ENCODE measurements at places on chromosomes 5 and 9.

- DNase-seq = no peak
These were observed 6.3 kb downstream of the ANXA6 start for GRCh38 chr5:151151263-151151660.

DNA sequence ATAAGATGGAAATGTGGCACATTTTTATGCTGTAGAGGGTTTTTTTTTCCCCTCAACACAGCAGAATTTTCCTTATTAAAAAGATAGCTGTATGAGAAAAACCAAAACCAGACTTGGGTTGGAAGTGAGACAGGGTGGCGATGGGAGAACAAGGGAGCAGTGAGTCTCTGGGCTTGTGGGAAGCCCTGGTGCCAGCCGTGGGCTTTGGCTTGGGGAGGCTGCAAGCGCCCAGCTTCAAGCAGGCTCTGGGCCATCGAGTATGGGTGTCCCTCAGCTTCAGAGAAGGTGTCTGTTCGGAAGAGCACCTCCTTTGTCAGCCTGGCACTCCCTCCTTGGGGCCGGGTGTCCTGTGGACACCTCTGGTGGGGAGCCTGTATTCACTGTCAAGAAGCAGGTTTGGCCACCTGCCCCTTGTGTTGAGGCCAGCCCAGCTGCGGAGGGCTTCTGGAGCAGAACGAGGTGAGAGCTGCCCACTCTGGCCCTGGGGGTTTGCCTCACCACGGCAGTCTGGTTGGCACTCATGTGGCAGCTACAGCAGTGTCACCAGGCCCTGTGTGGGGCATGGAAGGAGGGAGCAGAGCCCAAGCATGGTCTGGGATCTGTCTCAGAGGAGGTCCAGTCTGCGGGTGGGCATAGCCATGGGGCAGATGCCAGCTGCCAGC is 37.6 kb upstream of the ANGPTL2 start:
- no peak for DNase-seq

DNA sequence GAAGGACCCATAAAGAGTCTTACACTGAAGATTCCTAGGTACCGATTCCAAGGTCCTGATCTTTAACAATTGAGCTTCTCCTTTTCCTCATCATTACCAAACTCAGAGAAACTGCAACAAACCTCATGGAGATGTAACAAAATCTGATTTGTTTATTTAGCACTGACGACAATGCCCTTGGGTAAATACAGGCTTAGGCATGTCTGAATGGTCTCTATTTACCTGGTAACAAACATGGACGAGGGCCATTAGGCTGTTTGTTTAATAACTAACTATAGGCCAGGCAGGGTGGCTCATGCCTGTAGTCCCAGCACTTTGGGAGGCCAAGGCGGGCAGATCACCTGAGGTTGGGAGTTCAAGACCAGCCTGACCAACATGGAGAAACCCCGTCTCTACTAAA is 333.3 kb downstream of the AGTPBP1 start:
- no peak for DNase-seq

GRCh38 chr9:6106711-6107339 is 91.4 kb upstream of the RANBP6 start:
- DNase-seq = no peak

DNA sequence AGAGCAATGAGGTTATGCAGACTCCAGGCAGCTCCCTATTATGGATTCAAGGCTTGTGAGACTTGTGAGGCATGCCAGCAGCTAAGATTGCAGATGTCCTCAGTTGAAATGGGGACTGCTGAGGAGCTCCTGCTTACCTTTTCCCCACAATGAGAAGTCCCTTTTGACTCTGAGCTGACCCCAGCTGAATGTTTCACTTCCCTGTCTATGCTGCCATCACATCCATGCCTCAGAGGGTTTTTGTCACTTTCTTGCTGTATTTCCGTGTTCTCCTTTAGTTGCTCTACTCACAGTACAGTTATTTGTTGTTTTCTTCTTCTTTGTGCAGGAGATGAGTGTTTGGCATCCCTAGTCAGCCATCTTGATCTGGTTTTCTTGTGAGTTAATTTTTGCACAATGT is 18.8 kb upstream of the OR2S2 start:
- no peak for DNase-seq

GRCh38 chr9:86096386-86096785 is 3.0 kb downstream of the GOLM1 start:
- DNase-seq = no peak

GRCh38 chr5:157857816-157858526 is 974 bp downstream of the CLINT1 start:
- DNase-seq = no peak

DNA sequence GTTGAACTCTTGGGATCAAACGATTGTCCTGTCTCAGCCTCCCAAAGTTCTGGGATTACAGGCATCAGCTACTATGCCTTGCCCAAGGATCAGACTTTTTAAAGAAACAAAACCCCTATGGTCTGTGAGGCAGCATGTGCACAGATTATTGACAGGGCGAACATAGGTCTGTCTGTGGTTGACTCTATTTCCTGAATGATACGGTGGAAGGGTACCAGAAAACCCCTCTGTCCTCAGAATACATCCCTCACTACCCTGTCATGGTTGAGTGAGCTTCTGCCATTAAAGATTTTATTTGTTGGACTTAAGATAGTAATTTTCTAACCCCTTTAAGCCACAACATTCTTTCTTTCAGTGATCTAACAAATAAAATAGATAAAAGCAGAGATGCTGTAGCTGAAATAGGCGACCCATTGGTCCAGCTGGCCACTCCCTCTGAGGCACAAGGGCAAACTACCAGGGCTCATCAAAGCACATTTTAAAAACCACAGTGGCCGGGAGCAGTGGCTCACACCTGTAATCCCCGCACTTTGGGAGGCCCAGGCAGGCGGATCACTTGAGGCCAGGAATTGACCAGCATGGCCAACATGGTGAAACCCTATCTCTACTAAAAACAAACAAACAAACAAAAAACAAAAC is 84.9 kb upstream of the ANKRD55 start:
- no peak for DNase-seq

DNA sequence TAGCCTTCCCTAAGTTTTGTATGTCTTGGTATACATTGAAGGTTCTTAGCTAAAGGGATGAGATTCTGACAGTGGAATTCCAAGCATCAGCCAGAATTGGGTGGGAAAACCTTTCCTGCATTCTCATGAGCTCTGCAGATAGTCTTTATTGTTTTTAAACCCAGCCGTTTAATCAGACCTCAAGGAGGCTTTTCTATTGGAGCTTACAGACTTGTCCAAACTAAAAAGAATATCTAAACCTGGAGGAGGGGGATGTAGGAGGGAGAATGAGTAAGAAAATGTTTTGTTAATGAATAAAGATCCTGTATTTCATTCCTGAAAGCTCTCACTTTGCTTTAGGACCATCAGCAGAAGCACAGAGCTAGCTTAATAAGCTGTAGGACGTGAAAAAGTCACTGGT is 41.7 kb downstream of the EBF1 start:
- no peak for DNase-seq

- no peak for DNase-seq
These were observed 31.9 kb downstream of the ICE1 start for GRCh38 chr5:5454391-5454790.

- no peak for DNase-seq
These were observed 74.3 kb downstream of the SLC44A1 start for GRCh38 chr9:105318729-105319191.

DNA sequence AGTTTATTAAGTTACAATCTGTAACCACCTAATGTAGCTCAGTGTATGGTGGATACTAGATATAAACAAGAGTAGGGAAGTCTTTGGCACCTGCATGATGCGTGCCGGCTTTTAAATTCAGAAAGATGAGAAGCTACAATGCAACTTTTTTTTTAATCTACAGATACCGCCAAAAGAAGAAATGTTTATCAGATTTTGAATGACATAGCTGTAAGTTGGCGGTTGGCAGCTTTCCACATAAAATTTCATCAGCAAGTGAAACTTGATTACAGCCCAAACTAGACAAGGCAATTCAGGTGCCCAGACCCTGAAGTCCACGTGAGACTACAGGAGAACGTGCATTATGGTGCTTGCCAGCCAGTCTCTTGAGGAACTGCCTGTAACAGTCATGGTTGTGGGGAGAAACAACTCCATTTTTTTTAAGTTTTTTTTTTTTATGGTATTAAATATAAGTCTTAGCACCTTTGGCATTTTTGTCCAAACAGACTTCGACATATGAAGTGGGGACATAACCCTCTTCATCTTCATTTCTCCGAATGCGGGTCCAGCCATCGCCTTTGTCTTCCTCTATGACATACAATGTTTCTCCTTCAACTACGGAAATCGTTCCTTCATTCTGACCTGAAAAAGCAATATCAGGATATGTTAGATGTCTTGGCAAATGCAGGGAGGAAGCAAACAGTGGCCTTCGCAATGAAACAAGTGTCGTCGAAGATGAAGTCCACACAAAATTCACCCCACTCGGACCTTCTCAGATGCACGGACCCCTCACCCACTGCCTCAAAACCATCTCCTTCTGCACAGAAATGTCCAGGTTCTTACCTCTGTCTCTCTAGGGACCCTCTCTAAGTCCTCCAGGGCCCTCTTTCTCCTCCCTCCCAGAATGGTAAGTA is 60.4 kb downstream of the USP20 start:
- no peak for DNase-seq

- DNase-seq = no peak
These were observed 55.3 kb upstream of the POU4F3 start for GRCh38 chr5:146283344-146283761.
